ENCODE measurements at places on chromosomes 11 and 22. TPM values are rescaled to one million over a fixed set of nuclear protein-coding genes. Genes with fewer than 3 reads are reported as not detected.

Gene C22orf42
- not detected for polyA plus RNA-seq

Gene ZC3H12C
- polyA plus RNA-seq, result not detected

Gene GAB4
- not detected for polyA plus RNA-seq

Gene PKP3
- polyA plus RNA-seq, result 0.24 TPM

Gene KDM4D
- polyA plus RNA-seq, result 1.2 TPM

Gene MB
- polyA plus RNA-seq, result 329 TPM

Data from muscle of arm (tissue), 14 donors.